Stimulated activated CD4-positive, alpha-beta T cell treated with anti-CD3 and anti-CD28 coated beads, Interleukin-1b, Interleukin-23, amount 100 ng/mL, for 4 hours (primary cell): ENCODE measurements at places on chromosomes 12 and 14.

GRCh38 chr14:75277815-75278421 is 710 bp upstream of the FOS start:
- DNase-seq = no peak

DNA sequence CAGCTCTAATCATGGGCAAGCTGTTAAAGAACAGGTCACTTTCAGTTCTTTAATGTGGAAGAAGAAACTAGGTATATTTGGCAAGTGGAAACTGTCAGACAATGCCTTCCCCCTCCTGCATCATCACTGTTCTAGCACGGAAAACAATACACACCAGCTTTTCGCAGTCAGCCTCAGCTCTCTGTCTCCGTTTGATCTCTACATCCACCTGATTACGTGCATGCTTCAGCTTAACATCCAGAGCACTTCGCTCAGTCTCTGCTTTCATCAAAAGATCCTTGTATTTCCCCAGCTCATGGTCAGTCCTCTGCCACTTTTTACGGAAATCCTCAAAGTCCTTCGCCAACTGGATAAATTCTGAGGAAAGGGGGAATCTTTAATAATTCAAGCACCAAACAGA is 19.0 kb downstream of the RACGAP1 start:
- no peak for DNase-seq

- no peak for DNase-seq
Measured at GRCh38 chr12:128425666-128426331, 158.8 kb downstream of the TMEM132C start.

DNA sequence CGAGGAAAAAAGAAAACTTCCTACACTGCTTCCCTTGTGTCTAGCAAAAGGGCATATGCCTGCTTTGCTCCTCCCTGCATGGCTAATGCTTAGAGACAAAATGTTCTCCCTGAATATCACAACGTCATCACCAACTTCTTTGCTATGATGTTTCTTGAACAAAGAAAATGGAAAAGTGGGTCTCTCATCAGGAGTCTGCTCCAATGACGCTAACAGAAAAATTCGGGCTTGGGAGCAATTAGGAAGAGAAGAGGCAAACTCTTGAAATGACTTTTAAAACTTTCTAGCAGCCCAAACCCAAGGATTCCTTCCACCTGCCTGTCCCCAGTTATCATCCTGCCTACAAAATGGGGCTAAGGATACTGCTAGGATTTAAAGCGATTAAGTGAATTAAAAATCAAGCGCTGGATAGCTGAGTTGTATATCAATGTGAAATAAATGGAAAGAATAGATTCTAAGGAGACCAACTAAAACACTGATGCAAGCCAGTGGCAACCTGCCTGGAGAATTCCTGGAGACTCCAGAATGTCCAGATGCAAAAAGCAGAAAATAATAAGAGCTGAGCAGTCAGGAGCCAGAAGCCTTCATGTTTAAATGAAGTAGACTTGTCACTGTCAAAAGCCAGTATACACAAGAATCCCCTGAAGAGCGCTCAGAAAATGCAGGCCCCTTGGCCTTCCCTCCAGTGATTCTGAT is 183.8 kb downstream of the DPF3 start:
- no peak for DNase-seq

DNA sequence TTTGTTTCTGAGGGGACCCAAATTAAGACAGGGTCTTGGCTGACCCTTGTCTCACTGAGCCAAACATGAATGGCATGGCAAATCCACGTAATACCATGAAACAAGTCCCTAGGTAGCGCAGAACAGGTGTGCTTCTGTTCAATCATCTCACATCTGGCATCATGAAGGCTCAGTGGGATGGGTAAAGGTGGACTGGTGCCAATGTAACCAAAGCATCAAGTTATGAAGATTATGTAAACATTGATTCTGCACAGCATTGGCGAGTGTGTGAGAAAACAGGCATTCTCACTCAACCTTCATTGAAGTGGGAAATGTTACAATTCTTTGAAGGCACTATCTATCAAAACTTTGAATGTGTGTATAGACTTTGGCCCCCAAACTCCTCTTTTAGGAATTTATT is 41.9 kb downstream of the PTGER2 start:
- DNase-seq = no peak

DNA sequence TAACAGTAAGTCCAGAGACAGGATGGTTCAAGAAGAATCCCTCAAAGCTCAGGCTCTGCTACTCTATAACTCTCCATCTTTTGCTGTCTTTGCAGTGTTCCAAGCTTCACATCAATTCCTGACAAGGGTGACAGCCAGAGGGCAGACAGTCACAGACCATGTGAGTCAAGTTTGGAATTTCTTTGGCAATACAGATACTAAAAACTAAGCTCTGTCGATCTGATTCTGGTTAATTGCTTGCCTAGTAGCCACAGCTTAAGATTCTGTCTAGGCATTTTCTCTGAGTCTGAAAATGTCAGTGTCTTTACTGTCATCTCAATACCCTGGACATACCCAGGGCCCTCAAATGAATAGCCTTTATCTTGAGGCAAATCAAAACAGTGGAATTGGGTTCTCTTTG is 153.7 kb downstream of the CEP128 start:
- DNase-seq = no peak

GRCh38 chr12:108630481-108631207 is 3.0 kb downstream of the SELPLG start:
- no peak for DNase-seq

- DNase-seq = no peak
Measured at GRCh38 chr12:51496895-51497294, 72.3 kb downstream of the SLC4A8 start.

DNA sequence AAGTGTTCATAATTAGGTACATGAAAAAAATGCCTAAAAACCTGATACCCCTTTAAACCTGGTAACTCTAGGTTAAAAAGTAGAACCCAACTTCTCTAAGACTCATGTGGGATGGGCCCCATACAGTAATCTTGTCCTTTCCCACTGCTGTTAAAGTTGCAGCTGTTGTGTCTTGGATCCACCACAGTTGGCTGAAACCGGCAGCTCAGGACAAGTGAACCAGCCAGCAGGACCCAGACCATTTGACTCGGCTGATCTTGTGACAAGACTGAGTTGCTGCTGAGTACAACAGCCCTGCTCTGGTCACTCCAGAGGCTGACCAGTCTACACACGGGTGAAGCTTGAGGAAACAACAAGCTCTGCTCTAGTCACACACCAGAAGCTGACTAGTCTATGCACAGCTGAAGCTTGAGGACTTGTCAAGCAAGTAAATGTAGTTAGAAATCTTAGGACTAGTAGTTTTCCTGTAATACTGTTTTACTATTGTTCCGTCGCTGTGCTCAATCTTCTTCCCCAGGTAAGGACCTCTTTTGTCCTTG is 60.6 kb downstream of the DHRS2 start:
- DNase-seq = no peak

GRCh38 chr12:94244165-94245133 is 96.1 kb downstream of the PLXNC1 start:
- DNase-seq = no peak

- no peak for DNase-seq
Measured at GRCh38 chr14:91885839-91886238, 18.5 kb upstream of the TC2N start.

DNA sequence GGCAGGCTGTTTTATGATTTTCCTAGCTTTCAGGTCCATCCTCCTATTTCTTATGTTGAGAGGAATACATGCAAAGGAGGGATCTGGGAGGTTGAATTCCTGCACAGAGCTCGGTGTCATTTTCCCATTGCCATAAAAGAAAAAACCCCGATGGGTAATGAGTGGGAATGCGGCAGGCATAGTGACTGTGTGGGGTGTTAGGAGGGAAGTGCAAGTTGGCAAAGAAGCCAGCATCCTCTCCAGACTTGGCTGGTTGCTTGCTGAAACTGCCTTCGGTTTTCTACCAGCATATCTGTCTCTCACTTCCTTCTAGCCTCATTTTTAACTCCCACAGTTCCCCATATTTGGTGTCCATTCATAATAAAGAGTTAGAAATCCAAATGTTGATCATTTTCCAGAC is 1046.1 kb downstream of the SLC6A15 start:
- DNase-seq = no peak

DNA sequence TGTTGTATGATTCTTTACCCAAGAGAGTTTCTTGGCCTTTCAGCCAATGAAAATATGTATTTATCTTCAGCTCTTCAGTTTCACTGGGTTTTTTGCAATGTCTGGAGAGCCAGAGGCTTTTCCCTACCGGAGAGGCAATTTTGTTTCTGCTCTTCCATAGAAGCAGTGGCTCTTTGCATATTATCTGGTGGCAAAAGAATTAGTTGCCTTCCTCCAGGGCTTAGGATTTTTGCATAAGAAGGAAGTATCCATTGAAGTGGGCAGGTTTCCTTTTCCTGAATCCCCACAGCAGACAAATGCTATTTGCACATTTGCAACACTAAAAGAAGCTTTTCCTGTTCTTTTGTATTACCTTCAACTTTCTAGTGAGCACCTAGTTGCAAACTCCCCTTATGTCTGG is 75.2 kb downstream of the NTS start:
- no peak for DNase-seq

DNA sequence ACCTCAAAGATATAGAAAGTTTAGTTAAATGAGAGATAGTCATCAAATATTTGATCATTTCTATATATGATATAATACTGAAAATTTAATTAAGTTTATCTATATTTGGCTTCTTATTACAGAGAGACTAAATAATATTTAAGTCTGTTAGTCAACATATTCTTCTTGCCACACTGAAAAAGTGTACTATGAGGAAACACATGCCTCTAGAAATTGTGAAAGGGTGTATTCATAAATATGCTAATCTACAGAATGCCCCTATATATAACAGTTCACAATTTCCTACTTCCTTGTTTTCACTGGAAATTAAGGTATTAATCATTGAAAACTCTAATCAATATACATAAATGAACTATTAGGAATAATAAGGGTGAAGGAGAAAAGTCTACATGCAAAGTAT is 31.4 kb upstream of the ETV6 start:
- no peak for DNase-seq

DNA sequence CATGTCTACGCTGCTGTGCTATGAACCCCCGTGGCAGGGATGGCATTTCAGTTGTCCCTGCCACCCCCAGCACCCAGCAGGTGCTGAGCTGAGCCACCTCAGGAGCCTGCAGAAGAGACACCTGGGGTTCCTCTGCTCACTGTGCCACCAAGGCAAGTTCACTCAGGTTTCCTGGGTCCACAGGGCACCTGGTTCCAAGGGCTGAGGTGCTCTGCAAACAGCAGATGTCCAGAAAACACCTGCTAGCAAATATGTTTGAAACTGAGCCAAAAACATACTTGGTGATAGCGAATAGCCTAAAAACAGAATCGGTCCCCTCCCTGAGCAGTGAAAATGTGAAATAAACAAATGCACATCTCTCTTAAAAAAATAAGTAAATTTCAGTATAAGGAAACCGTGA is 35.6 kb upstream of the GPR68 start:
- DNase-seq = no peak

- no peak for DNase-seq
Measured at GRCh38 chr14:90425373-90425879, 28.6 kb downstream of the CALM1 start.

GRCh38 chr12:7679251-7680045 is 13.7 kb upstream of the APOBEC1 start:
- no peak for DNase-seq

- DNase-seq = no peak
Measured at GRCh38 chr12:90991952-90992465, 12.8 kb downstream of the EPYC start.

DNA sequence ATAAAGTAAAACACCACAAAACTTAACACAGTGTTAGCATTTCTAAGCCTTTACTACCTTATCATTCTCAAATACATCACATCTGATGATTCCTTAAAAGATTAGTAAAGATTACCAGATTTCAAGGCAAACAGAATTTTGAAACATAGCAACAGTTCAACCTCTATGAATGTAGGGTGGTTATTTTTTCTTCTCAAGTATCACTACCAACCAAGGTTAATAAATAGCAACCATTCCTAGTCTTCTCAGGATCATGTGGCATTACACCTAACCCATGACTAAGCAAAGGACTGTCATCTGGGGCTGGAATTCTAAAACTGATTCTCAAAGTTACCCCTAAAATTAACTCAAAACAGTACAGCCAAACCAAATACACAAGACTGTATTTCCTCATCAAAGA is 39.4 kb upstream of the CSRNP2 start:
- DNase-seq = no peak

- DNase-seq = no peak
Measured at GRCh38 chr14:52363961-52364360, 49.8 kb downstream of the PTGER2 start.

- no peak for DNase-seq
Measured at GRCh38 chr12:6582196-6582595, 14.1 kb upstream of the NOP2 start.

GRCh38 chr12:131603939-131604795 is 106.7 kb upstream of the SFSWAP start:
- no peak for DNase-seq
